Stimulated activated CD8-positive, alpha-beta memory T cell treated with anti-CD3 and anti-CD28 coated beads, Interleukin-7, amount 100 ng/mL, for 48 hours (primary cell): ENCODE measurements at places on chromosomes 2 and 18.

DNA sequence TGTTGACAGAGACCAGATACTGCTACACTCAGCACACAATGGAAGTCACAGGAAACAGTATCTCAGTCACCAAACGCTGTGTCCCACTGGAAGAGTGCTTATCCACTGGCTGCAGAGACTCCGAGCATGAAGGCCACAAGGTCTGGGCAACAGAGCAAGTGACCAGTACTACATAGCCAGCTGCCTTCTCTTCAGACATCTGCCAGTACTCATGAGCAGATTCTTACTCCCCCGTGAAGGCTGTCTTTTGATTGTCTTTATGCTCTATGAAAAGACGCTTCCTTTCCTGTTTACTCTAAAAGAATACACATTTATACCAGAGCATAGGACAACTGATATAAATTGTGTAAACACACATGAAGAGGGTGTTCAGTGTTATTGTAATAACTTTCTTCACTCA, 118.9 kb downstream of the MMADHC start:
- DNase-seq, result no peak

- DNase-seq, result no peak
These were observed 1288.7 kb downstream of the LRP1B start for GRCh38 chr2:140842110-140842509.

GRCh38 chr2:118939994-118940393, 2.0 kb upstream of the MARCO start:
- DNase-seq, result no peak

GRCh38 chr2:184654945-184655344, 56.6 kb downstream of the ZNF804A start:
- DNase-seq, result no peak

DNA sequence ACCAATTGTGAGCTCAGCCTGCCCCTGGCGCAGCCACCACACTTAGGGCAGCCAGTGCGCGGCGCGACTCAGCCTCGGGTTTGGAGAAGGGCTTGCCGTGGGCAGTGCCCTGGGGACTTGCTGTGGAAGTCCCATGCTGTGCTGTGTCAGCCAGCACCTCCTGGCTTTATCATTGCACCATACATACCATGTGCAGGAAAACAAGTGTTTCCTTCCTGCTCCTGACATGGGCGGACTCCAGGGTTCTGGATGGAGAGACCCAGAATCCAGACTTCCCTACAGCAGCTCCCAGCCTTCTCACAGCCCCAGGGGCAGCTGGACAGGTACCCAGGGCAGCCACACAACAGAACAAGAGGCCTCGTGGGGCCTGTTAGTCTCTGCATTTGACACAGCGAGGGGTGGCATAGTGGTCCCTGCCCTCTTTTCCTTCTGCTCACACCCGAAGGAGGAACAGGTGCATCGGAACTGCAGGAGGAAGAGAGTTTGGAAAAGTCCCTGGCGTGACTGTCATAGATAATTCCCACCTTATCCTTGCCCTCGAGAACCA, 54.2 kb downstream of the SDC1 start:
- DNase-seq, result no peak

- DNase-seq, result no peak
These were observed 1.2 kb upstream of the DSC2 start for GRCh38 chr18:31103423-31103822.

DNA sequence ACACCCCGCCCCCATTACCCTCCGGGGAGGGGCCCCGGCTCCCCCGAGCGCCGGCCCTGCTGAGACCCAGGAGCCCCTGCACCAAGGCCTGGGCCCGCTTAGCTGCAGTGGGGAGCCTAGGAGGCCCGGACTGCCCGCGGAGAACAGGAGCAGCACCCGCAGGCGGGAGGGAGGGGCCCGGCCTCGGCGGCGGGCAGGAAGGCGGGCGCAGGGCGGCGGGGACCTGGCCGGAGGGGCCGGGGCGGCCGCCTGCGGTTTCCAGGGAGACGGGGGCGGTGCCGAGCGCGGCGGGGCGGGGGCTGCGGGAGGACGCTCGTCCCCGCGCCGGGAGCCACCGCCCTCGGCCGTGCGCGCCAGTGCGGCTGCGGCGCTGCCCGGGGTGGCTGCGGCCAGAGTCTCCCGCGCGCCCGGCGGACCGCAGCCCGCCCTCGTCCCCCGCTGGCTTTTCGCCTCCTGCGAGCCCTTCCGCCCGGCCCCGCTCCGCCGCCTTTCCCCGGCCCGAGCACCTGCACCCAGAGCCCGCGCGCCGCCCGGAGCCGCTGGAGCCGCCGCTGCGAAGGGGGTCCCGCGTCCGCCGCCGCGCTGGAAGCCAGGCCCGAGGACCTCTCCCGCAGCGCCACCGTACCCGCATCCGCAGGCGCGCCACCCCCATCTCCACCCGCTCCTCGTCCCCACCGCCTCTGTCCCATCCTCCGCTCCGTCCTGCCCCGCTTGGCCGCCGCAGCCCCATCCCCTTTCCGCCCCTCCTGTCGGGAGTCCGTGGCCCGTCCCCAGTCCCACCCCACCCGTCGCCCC, 17.2 kb downstream of the GPC1 start:
- DNase-seq, result no peak

DNA sequence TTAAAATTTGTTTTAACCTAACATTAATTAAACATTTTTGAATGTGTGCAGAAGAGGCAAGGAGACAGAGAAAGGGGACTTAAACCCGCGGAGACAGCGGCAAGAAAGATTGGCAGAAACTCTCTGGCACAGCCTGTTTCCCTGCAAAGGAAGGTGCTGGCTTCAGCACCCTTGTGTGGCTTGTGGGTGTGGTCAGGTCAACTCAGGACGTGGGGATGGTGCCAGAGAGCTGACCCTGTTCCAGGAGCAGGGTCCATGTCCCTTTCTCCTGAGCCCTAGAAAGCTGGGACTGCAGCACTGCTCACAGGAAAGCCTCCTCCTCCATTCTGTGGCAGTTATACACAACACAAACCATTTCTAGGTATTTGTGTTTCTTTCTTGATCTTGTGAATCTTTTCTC, 176.2 kb upstream of the ST6GAL2 start:
- no peak for DNase-seq

GRCh38 chr2:27320958-27321543, 1.8 kb downstream of the MPV17 start:
- DNase-seq, result no peak

DNA sequence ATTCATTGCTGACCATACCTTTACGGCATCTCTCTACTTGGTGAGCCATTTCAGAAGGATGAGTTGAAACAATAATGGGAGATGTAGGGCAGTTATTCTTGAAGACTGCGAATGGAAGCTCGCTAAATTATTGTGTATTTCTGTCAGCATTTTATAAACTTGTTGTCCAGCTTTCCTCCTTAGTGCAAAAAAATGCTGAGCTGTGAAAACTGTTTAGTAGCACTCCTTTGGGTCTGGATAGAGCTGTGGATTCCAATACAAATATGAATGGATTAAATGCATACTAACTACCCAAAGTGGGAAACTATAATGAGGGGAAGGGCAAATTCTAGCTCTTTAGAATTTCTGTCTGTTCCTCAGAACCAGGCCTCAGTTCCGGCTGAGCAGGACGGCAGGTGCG, 461.6 kb downstream of the TXNL1 start:
- DNase-seq, result no peak

- DNase-seq, result no peak
These were observed 2.8 kb downstream of the PHLPP1 start for GRCh38 chr18:62717925-62718800.

GRCh38 chr18:693466-694187, 18.8 kb downstream of the ENOSF1 start:
- no peak for DNase-seq

- DNase-seq, result no peak
These were observed 23.7 kb downstream of the FARP2 start for GRCh38 chr2:241379481-241380480.

DNA sequence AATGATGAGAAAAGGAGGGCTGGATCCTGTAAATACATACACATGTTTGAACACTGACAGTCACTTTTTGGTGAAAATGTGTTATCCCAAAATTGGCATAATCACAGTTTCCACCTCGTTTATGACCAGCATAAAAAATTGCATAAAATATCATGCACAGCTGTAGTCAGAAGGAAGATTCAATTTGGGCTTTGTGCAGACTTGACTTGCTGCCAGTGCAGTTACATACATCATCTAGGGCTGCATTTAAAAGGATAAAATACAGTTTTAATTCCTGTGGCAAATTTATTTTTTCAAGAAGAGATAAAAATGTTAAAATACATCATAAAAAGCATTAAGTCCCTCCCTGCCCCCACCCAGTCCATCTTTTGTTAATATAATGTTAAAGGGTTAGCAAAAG, 103.8 kb downstream of the VWC2L start:
- DNase-seq, result no peak

DNA sequence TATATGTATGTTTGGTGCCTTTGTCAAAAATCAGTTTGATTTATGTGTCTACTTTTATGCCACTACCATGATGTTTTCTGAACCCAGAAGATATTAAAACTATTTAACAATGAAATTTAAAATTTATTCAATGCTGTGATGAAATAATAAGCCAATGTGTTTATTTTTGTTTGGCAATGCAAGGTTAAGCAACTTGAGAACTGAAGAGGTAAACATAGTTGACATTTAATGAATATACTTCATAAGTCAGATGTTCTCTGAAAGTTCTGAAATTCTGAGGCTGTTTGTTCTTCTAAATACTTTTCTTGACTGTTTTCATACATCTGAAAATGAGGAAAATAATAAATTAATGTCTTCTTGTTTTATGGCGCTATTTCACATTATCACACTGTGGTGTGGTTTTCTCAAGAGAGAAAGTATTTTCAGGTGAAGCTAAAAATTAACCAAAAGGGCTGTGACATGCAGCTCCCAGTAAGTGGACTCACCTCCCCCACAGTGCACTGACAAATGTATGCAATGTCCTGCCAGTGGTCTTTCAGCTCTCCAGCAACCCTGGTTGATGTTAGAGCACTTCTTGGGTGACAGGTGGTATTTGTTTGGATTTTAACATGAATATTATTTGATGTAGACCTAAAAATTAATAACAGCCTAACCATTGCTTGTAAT, 863.6 kb upstream of the SALL3 start:
- no peak for DNase-seq

DNA sequence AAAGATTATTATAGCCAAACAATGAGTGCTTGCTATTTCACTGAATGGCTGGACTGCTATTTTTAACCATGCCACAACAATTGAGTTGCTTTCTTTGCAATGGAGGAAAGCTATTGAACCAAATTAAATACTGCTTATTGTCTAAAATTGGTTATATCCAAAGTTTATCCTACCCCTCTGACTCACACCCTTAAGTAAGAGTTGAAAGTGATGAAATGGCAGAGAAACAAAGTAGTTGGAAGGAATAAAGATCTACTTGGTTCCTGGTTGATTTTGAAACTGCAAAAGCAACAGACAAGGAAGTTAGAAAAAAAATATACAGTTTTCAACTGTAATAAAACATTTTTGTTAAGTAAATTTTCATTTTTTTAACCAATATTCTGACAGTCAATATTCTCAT, 47.5 kb downstream of the EML4 start:
- no peak for DNase-seq

DNA sequence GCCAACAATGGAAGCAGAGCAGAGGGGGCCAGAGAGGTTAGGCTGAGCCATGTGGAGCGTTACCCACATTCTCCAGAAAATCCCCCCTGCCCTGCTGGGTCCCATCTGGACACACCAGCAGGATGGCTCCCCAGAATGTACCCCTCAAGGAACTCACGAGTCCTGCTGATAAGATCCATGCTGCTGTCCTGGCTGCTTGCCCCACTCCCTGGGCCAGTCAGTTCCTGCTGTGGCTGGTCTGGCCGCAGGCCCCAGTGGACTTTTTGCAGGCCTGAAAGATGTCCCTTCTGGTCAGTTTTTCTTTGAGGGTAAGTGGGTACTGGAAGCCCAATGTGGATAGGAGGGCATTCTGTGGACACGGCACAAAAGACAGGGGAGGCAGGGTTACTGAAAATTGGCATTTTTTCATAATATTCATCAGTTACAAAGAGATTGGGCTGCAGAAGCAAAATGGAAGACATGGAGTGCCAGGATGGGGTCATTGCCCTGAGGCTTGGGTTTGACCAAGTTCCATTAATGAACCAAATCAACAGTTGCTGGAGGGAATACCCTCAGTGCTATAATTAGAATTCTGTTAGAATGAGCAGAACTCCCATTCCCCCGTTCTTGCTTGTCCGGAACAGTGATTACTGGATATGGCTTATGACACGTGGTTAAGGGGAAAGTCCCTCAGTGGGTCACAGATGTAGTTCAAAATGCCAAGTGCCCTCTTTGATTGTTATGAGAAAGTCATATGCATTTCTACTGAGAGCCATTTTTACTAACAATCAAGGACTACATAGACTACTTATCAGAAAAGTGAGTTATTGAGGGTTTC, 38.7 kb downstream of the SLC4A5 start:
- DNase-seq, result no peak

DNA sequence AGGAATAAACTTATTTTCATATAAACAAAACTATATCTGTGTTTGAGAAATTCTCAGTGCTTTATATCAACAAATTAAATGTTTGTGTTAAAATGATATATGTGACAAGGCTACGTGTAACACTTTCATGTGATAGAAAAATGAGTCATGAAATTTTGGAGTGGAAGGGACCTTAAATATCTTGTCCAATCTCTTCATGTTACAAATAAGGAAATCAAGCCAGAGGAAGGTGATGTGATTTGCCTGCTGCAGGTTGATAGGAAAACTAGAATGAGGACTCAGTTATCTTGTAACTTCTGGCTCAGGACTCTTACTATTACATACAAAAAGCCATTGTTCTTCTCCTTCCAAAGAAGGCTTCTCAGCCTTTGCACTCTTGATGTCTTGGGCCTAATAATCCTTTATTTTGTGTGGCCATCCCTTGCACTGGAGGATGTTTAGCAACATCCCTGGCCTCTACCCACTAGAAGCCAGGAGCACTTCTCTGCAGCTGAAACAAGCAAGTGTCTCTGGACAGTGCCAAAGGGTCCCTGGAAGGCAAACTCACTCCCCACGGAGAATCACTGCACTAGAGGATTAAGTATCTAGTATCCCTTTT, 43.0 kb upstream of the NARS1 start:
- DNase-seq, result no peak

- DNase-seq, result no peak
These were observed 2.3 kb upstream of the ALPP start for GRCh38 chr2:232376260-232376659.

GRCh38 chr18:40866968-40867367, 1088.1 kb upstream of the PIK3C3 start:
- no peak for DNase-seq

DNA sequence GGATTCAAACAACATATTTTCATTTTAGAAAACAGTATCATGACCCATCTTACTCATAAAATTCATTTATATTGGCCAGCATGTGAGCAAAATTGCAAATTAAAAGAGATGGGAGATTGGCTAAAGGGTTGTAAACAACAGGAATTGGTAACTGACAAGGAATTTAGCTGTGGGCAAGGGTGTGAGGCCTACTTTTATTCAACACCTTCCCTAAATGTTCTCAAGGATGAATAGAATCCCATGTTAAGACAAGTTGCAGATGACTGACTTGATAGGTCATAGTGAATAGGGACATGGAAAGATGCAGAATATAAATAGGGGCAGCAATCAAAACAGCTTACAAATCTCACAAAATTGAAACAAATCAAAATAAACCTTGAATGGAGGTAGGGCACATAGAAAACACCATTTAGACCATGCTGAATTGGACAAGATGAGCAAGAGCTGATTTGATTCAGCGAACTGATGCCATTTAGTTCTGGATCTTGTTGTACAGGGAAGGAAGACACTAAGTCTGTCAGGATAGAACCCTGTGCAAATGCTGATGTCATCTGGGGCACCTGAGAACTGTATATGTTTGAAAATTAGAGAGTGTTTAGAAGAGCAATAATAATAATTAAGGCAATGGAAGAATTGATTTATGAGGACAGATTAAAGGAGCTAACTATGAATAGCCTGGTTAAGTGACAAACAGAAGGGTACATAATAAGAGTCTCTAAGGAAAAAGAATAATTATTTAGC, 509.7 kb downstream of the ZEB2 start:
- no peak for DNase-seq

- no peak for DNase-seq
These were observed 13.4 kb downstream of the IL37 start for GRCh38 chr2:112924360-112924759.
